Kidney glomerular epithelial cell (primary cell): ENCODE measurements at places on chromosomes 13 and 19.

DNA sequence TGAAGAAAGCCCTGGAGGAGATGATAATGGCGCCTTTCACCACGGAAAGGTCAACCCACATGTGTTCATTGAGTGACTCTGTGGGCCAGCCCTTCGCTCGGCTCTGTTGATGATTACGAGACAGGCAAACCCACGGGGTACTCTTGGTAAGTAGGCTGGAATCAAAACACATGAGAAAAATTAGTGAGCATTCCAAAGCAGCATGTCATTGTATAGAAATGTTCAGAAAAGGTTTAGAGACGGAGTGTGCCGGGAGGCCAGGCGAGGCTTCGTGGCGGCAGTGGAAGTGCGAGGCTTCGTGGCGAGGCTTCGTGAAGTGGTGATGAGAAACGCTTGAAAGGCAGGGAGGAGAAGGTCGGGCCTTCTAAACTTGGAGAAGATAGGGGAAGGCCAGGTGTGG is 144.3 kb downstream of the ZNF536 start:
- no peak for DNase-seq

DNA sequence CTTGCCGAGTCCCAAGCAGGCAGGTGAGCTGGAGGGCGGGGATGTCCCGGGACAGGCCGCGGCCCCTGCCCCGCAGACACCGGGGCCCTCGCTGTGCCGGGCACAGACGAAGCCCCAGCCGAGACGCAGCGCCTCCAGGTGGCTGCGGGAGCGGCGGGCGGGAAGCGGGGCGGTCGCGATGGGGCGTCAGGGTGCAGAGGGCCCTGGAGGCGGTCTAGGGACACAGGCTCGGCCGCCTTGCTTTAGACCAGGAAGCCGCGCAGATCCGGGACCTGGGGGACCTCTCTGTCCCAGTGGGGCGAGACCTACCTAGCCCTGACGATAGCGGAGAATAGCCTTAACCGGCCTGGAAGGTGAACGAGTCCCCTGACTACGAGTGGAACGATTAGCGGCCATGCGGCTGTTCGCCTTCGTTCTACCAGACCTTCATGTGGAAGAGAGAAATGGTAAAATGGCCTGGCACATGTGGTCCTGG is 4.2 kb upstream of the ZNF564 start:
- DNase-seq, result no peak

GRCh38 chr13:41782086-41782485 is 178.8 kb downstream of the VWA8 start:
- no peak for DNase-seq

DNA sequence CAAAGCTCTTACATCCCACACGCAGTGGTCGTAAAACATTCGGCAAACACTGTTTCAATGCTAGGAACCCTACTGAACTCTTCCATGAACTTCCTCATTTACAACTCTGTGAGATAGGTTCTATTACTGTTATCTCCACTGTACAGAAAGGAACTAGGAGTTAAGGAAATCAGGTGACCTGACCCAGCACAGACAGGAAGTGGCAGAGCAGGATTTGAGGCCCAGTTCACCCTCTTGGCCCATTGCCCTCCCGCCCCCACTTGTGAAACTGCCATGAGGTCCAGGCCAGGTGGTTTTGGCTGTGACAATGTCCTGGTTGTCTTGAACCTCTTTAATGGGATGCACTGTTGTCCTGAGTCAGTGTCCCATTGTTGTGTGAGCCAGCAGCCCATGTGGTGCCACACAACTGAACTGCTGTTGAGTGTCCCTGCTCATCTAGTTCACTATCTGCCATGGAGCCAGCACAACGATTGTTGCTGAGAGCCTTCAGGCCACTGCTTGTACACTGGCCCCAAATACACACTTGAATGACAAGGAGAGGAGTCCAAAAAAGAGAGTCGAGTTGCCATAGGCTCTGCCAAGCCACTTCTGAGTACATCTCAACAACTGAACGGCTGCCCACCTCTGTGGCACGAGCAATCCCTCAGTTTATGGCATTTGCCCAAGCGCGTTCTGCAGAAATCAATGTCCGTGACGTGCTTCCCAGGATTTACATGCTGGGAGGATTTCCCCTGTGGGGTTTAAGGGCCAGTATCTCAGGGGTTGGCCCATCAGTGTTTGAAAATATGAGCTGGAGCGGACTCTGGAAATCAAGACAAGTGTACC is 484.6 kb downstream of the TSHZ3 start:
- no peak for DNase-seq

DNA sequence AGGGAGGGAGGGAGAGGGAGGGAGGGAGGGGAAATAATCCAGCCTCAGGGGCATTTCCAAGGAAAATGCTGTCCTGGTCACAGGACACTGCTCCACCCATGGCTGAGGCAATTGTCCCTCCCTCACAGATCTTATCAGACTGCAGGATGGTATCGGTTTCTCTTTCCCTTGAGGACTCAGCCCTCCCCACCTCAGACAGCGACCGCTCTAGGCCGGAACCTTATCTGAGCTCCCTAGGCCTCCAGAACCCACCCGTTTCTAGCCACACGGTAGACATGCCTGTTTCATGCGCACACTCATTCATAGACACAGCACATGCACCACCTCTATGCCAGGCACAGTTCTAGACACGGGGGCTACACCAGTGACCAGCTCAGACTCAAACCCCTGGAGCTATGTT is 10.0 kb upstream of the IZUMO2 start:
- DNase-seq, result no peak

GRCh38 chr19:31470229-31470939 is 121.1 kb upstream of the TSHZ3 start:
- DNase-seq, result no peak

DNA sequence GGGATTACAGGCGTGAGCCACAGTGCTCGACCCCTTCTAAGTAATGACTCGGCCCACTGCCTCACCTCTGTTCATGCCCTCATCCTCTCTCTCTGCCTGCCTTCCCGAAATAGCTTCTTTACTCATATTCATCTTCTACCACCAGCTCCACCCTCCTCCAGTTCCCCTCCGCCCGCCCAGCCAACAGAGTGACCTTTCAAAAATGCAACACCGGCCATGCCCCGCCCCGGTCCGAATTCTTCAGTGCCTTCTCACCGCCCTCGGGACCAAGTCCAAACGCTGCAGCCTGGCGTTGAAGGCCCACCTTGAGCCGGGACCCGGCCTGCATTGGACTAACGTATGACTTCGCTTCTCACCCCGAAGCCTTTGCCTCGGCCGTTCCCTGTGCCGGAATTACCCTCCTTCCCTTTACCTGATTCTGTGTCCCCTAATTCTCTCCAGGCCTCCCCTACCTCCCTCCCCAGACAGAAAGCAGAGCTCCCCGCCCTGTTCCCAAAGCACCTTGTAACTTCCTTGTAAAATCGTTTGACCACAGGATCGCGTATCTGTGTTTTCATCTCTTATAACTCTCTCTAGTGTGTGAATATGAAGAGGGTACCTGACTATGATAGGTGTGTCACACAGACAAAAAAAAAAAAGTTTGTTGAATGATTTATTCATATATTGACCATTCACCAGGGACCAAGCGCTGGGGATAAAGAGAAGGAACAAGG is 8.1 kb upstream of the MUC16 start:
- DNase-seq, result no peak

- DNase-seq, result no peak
Measured at GRCh38 chr13:40192452-40192851, 474.0 kb downstream of the FOXO1 start.

DNA sequence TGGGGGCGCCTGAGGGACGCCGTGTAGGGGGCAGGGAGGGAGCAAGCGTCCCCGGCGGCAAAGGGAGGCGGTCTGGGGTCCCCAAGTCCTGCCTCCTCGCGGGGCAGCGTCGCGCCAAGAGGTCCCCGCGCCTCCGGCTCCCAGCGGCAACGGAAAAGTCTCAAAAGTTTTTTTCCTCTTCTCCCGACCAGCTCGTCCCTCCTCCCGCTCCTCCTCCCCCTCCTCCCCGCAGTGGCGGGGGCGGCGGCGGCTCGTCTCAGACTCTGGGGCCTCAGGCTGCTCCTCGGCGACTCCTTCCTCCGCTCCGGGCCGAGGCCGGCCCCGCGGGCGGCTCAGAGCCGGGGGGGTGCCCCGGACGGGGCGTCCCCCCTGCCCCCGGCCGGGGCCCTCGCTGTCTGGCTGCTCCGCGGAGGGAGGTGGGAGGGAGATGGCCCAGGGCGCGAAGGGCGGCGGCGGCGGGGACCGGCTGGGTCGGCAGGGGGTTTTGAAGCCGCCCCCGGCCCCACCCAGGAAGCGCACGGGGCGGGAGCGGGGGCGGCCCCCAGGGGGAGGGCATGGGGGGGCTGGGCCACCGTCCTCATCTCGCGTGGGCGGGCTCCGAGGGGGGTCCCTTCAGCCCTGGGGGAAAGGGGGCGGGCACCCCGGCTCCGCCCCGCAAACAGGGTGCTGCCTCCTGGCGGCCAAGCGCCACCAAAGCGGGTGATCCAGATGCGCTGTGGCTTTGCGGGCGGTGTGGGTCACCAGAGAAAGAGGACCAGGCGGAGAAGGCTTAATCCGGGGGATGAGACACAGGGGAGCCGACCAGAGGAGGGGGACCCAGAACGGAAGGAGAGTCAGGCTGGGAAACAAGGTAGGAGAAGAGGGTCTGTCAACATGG is at the start of gene TGFB1:
TSS of gene TGFB1 (minus strand) at position 457 of the 877 bp plus-strand sequence. CDS start 878 bp downstream, outside the sequence.
- peak; percentile 78 for DNase-seq

DNA sequence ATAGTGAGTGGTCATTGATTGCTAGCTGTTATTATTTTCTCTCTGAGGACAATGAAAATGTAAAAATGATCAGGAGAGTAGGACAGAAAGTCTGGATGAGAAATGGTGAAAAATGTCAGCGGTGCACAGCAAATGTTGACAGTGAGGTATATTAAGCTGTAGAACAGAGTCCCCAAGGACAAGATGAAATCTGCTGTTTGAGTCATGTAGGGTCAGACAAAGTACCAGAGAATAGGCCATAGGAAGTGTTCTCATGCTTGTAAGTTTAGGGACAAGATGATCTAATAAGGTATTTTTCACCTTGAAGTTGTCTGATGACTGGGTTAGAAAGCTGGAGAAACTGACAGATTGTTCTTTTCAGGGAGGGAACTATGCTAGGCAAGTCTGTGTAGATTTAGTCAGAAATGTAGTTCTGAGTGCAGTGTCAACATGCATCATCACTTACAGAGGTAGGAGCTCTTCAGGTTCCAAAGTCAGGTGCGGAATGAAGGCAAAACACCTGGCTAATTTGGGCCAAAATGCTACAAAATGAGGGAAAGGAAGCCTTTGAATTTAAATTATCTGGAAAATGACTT is 369.3 kb downstream of the DLEU7 start:
- DNase-seq, result no peak

- DNase-seq, result no peak
Measured at GRCh38 chr19:33868788-33869412, 72.2 kb downstream of the KCTD15 start.

- DNase-seq, result no peak
Measured at GRCh38 chr19:4122480-4122879, 1.4 kb downstream of the MAP2K2 start.

GRCh38 chr19:14375582-14376291 is 5.5 kb upstream of the ADGRE5 start:
- DNase-seq, result no peak

GRCh38 chr13:24196593-24197197 is 36.2 kb downstream of the SPATA13 start:
- DNase-seq, result no peak

GRCh38 chr19:56594783-56595547 is at the start of gene ZNF71:
TSS of gene ZNF71 (plus strand) at chr19:56595302. CDS start at chr19:56601559, 6,257 bp downstream.
- DNase-seq, result peak; percentile 90

DNA sequence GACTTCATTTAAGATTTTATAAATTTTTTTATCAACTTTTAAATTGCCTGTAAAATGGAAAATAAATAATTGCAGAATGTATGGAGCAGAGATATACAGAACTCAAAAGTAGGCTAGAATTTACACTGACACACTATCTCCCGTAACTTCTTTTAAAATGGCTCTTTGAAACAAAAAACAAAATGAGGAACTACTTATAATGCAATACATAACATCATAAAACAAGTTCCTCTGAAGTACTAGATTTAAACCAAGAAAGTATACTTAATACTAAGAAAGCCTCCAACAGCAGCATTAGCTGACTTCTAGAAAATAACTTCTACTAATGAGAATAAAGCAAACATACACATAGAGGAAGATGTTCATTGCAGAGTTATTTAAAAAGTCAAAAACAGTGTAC is 17.0 kb downstream of the RBM26 start:
- no peak for DNase-seq

- no peak for DNase-seq
Measured at GRCh38 chr13:96785986-96786385, 208.3 kb downstream of the OXGR1 start.

GRCh38 chr19:55178781-55179599 is 1.1 kb downstream of the SYT5 start:
- DNase-seq, result peak; percentile 69

GRCh38 chr19:38596057-38596981 is 21.4 kb downstream of the MAP4K1 start:
- no peak for DNase-seq

DNA sequence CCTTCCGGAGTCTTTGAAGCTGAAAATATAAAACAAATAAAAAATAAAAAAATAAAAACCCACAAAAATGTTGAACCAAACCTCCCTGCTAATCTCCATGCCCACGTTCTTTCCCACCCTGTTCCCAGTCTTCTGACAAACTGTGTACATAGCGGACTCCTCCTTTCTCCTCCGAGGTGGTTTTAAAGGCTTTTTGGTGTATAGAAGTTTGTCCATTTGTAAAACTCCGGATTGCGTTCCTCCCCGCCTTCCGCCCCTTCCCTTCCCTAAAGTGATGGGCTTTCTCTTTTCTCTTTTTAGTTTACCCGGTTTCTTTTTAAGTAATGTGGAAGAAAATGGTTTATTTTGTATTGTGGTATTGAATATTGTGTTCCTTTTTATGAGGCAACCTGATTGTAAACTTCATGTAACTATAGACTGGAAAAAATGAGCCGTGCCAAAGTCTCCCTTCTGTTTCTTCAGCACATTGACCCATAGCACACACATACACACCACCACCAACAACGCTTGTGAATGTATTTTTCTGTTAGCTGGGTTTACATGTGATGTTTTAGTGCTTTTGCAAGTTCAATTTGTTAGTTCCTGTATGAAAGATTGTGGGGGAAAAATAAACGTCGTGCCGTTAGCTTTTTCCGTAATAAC is 4.4 kb downstream of the ZIC2 start:
- no peak for DNase-seq

DNA sequence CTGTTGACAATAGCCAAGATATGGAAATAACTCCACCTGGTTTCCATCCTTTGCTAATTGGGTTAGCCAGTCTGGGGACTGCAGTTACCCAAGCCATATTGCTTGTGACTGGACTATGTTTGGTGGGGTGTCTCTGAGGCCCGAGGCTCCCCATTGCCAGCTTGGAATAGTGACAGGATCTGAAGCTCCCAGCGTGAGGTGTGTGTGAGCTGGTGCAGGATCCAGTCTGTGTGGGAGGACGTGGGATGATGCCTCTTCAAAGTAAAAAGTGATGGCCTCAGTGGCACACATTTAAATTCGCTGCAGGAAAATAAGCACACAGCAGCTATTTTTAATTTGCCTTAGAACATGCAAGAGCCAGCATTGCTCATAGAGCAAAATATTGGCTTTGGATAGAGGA is 75.0 kb downstream of the TEX26 start:
- DNase-seq, result no peak

- DNase-seq, result no peak
Measured at GRCh38 chr13:111286162-111286561, 34.3 kb upstream of the TEX29 start.

- no peak for DNase-seq
Measured at GRCh38 chr19:35429698-35430408, 18.2 kb upstream of the FFAR2 start.
